Naive B cell (primary cell): ENCODE measurements at places on chromosomes 11 and 22. TPM values are rescaled to one million over a fixed set of nuclear protein-coding genes. Genes with fewer than 3 reads are reported as not detected.

- no peak for DNase-seq
Measured at GRCh38 chr11:112355726-112356125, 95.1 kb upstream of the PLET1 start.

DNA sequence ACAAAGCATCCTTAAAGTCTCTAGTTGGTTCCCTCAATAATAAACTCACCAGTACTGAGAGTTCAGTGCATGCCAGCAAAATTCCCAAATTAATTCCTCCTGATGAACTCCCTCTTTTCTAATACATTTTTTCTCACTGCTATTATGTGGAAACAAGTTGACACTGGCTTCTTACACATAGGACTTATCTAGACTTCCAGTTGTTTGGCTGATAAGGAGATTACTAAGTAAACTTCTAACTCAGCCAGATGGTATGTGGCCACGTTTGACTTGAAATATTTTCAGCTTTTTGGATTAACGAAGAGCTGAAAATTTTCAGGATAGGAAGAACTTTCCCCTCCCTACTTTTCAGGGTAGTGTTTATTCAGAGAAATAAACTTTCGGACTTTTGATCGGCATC is 1154.2 kb upstream of the TENM4 start:
- DNase-seq: no peak

GRCh38 chr11:12717851-12718291 is 43.6 kb downstream of the TEAD1 start:
- no peak for DNase-seq

GRCh38 chr11:68312780-68313573 is 586 bp downstream of the LRP5 start:
- no peak for DNase-seq

GRCh38 chr11:3796002-3796311 is 1.4 kb downstream of the NUP98 start:
- DNase-seq: no peak

RIMBP3C gene
- not detected for polyA plus RNA-seq

B4GALNT4 gene
- not detected for polyA plus RNA-seq
